ENCODE measurements at places on chromosomes 2 and 18.

DNA sequence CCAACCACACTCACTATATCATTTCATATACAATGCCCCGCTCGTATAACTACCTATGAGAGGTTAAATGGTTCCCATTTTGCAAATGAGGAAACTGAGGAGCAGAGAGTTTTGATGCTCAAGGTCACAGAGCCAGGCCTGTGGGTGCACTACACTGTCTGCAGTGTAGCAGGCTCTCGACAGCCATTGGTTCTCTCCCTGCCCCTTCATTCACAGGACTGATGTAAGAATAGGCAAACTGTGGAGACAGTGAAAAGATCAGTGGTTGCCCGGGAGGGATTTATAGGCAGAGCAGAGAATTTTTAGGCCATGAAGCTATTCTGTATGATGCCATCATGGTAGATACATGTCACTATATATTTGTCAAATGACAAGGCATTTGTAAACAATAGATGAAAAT lies 39.0 kb upstream of the LBH start:
- no peak for DNase-seq

GRCh38 chr2:7694076-7694985 lies 777.1 kb downstream of the RNF144A start:
- no peak for DNase-seq

GRCh38 chr2:51084750-51085149 lies 52.8 kb upstream of the NRXN1 start:
- no peak for DNase-seq

- peak; percentile 51 for DNase-seq
These were observed 143.0 kb downstream of the ARL6IP6 start for GRCh38 chr2:152861349-152861942.

DNA sequence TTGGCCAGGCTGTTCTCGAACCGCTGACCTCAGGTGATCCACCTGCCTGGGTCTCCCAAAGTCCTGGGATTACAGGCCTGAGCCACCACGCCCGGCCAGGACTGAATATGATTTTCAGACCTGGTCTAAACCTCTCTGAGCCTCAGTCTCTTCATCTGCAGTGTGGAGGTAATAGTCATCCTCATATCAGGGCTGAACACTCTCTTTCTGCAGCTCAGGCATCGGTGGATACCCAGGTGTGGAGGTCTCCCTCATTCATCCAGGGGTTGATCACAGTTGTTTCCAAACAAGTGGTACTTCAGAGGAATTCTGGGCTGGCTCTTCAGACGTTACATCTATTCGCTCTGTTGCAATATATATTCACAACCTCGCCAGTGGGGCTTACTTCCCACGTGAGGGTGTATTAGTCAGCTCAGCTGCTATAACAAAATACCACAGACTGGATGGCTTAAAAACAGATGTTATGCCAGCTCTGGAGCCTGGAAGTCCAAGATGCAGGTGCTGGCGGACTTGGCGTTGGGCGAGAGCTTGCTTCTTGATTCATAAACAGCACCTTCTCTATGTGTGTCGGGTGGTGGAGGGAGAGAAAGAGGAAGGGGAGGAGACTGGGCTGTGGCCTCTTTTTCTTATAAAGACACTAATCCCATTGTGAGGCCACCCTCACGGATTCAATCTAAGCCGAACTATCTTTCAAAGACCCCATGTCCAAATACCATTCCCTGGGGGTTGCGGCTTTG lies 2.9 kb upstream of the MBP start:
- no peak for DNase-seq

DNA sequence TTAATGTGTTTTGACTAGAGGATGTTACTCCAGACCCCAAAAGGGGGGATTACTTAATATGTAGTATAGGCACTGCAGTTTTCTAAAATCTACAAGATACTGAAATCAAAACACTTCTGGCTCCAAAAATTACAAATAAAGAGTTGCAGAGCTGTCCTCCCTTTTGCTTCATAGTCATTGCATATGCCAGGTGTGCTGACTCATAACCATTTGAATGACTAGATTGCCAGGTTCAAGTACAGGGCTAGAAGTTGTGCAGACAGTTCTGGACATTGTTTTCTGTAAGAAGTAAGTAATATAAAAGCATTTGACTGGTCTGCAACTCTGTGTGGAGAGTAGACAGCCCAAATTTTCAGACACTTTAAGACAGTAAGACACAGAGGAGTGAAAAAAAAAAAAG lies 6.7 kb downstream of the CWC22 start:
- no peak for DNase-seq

DNA sequence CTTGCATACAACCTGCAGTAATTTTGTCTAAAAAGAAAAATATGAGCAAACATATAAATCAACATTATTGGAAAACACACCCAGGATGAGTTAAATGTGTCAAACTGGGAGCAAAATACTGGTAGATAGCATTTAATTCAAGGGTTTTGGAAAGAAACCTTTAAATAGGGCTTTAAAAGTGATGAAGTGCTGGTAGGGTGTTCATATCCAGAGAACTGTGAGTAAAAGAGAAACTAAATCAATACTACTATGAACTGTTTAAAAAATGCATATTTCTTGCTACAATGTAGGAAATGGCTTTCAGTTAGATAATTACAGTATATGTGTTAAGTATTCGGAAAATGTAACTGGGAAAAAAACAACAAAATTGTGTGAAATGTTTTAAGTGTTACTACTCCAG lies 117.8 kb downstream of the ATAD2B start:
- DNase-seq, result no peak

GRCh38 chr2:163723881-163724280 lies 11.9 kb downstream of the FIGN start:
- DNase-seq, result no peak

GRCh38 chr18:36499938-36500337 lies 202.4 kb downstream of the FHOD3 start:
- DNase-seq, result no peak

DNA sequence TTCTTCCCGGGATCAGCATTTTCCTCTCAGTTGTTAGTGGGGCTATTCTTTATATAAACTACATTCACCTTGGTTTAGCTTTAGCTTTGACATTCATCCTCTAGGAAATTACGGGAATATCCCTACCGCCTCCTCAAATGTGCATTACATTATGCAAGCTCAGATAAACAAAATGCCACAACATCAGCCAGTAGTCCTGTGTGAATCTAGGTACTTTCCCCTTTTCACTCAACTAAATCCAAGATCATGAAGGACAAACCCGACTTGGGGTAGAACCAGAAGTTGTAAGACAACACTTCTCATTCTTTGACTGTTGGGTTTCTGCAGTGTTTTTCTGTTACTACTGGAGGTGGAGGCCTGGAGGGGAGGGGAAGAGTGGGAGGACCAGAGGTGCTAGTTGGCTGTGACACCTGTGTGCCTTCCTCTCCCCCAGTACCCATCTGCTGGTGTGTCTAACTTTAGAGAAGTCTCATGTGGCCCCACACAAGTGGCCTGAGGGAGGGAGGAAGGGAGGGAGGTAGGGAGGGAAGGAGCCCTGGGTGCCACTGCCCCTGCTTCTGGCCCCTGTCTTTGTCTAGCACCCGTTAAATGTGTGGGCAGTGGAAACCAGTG lies 84.8 kb upstream of the BCL2L11 start:
- no peak for DNase-seq

DNA sequence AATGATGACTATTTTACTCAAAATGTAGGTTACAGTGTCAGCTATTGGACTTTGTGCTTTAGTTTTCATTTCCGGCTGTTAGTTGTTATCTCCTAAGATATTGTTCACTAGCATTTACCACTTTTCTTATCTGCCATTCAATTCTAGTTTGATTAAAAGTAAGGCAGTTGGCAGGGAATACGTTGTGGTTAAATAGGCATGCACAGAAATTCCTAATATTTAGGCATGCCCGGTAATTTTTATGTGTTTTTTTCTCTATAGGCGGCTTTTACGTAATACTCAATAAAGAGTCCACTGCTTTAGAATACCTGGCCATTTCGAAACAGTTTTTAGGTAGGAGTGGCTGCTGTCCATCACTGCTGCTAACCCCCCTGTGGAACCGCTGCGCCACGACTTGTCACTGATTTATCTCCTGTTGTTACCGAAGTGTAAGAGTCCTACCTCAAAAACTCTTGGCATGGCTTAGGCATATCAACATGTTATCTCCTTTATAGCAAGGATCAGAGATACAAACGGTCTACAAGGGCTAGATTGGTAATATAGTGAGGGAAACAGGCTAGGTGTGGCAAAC lies 39.5 kb downstream of the BABAM2 start:
- no peak for DNase-seq

GRCh38 chr2:119429225-119429981 lies 2.3 kb upstream of the TMEM37 start:
- no peak for DNase-seq

DNA sequence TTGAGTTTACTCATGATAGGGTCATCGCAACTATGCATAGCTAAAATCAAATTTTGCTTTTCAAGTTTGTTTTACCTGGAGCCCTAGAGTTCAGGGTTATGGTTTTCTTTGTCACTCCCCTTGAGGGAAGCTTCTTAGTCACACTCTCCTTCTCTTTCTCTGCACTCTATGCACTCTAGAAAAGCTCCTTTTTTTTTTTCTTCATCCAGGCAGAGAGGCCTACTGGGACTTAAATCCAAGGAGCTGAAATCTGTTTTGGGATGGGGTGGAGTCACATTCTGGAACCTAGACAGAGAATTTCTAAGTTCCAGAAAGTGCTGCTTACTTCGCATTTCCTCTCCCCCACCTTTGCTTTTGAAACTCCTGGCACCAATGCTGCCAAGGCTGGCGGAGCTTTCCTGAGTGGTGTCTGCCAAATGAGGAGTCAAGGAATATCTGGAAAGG lies 19.1 kb upstream of the IL18R1 start:
- no peak for DNase-seq

DNA sequence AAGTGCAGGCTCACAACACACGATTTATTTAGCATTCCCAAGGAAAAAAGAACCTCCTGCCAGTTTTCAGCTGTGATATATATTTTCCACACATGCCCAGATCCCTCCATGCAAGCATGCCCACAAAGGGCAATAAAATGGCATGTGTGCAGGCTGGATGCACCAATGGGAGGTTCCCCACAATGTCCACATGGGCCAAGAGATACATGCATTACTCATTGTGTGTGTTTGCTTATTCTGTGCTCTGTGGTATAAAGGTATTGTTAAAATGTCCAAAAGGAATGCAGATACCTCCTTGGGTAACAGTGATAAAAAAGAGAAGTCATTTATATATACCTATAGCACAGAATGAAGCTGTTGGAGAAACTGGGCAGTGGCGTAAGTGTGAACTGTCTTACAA lies 207.4 kb downstream of the FHOD3 start:
- no peak for DNase-seq

DNA sequence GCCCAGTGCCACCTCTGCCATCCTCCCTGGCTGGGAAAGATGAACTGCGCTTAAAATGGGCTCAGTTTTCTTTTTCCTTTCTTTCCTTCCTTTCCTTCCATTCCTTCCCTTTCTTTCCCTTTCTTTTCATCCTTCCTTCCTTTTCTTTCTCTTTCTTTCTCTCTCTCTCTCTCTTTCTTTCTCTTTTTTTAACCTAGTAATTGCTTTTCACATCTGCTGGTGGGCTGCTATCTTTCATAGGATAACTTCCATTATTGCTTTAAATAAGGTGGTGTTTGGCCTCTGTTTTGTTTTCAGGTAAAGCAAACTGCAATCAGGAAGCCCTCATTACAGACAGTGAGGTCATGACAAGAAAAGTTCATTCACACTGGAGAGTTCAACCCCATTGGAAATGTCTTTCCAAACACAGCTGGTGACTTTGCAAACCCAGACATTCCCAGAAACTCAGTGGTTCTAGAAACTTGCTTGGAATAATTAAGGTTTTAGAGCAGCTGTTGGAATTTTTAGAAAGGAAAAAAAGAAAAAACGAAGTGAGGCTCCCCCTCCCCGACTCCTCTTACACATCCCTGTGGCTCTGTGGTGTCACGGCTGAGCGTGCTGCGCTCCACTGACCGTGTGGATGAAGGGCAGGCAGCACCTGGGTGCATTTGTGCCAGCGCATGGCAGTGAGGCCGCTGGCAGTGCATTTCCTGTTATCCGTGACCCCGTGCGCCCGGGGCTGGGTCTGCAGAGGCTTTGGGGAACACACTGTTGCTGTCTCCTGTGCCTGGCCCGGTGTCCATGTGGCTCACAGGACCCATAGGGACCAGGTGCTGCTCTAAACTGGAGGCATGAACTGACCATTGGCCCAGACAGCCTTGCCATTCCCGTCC lies 76.9 kb downstream of the MBP start:
- no peak for DNase-seq

DNA sequence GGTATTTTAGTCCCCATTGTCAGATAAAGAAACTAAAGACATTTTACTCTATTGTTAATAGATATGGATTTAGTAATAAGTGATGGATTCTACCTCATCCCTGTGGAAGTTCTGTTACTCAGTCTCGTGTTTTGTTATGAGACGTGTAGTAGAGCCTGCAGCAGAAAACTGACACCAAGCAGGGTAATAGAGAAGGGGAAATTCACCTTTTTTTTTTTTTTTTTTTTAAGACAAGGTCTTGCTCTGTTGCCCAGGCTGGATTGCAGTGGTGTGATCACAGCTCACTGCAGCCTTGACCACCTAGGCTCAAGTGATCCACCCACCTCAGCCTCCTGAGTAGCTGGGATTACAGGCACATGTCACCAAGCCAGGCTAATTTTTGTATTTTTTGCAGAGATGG lies 164.5 kb downstream of the CERS6 start:
- DNase-seq, result no peak

DNA sequence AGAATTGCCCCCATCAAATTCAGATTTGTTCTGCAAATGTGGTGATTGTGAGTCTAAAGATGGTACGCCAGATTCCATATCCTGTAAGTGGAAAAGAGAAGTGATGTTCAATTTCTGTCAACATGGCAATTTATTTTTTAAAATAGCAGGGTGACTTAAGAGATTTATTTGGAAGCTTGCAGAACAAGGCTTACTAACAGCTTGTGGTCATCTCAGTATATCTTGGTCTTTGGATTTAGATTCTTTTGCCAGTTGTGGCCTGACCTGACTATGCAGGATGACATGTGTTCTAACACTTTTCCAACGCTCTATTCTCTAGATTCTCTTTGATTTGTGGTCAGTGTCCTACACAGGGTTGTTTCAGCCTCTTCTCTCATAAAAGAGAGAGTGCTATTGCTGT lies 74.4 kb downstream of the MAP3K20 start:
- DNase-seq, result no peak

- peak; percentile 51 for DNase-seq
These were observed 472 bp downstream of the SLC20A1 start for GRCh38 chr2:112646102-112646719.

DNA sequence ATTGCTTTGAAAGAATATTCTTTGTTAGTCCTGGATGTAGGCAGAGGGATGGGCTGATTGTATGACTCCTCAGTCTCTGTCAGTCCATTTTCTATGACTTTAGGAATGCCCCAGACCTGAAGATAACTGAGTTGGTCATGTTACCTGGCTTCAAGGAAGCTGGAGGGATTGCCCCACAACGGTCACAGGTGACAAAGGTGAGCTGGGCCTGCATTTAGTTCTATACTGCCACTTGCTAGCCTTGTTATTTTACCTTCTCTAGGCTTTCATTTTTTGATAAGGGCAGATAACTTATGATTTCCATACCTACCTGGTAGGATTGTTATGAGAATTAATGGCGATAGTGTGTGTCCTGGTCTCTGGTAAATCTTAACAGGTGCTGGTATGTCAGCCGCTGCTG lies 260.1 kb downstream of the PRKCE start:
- DNase-seq, result no peak

- peak; percentile 37 for DNase-seq
These were observed 207.2 kb downstream of the SLC8A1 start for GRCh38 chr2:40244675-40245074.

- DNase-seq, result no peak
These were observed 229.2 kb downstream of the MYT1L start for GRCh38 chr2:2101924-2102323.
